ENCODE measurements at places on chromosomes 13 and 19. TPM values are rescaled to one million over a fixed set of nuclear protein-coding genes. Genes with fewer than 3 reads are reported as not detected.

Gene MYBPC2
- polyA plus RNA-seq = not detected

Gene DACH1
- polyA plus RNA-seq = 7.6 TPM

Gene PIAS4
- 41.9 TPM for polyA plus RNA-seq

Gene BRME1
- 19.0 TPM for polyA plus RNA-seq

Gene GPR183
- 0.95 TPM for polyA plus RNA-seq

Gene EIF3K
- polyA plus RNA-seq = 367 TPM

Gene PIP5K1C
- polyA plus RNA-seq = 51.0 TPM

Gene MTMR6
- polyA plus RNA-seq = 6.5 TPM

Gene ADM5
- polyA plus RNA-seq = 1.7 TPM

Gene PPM1N
- polyA plus RNA-seq = 1.8 TPM

Gene PSG5
- not detected for polyA plus RNA-seq

Gene FPR1
- 3.1 TPM for polyA plus RNA-seq

Gene MTUS2
- polyA plus RNA-seq = 3.2 TPM

Gene NLRP9
- not detected for polyA plus RNA-seq

Gene EFNA2
- polyA plus RNA-seq = 14.9 TPM

Gene MRPS31
- polyA plus RNA-seq = 6.7 TPM

Gene ZNF677
- 15.2 TPM for polyA plus RNA-seq

Gene CRB3
- 5.4 TPM for polyA plus RNA-seq

Gene ICAM1
- 3.1 TPM for polyA plus RNA-seq

Gene FLT3
- polyA plus RNA-seq = not detected

Gene CEACAM19
- polyA plus RNA-seq = 0.24 TPM

Gene RRAS
- 18.8 TPM for polyA plus RNA-seq

Gene LYL1
- polyA plus RNA-seq = 2.3 TPM

Gene LACC1
- 1.4 TPM for polyA plus RNA-seq

Gene TRIP10
- polyA plus RNA-seq = 24.1 TPM

Gene CCDC8
- 14.1 TPM for polyA plus RNA-seq

Gene SLAIN1
- polyA plus RNA-seq = 91.4 TPM
